Fibroblast of the aortic adventitia (primary cell): ENCODE measurements at places on chromosomes 6 and 20.
A peak's percentile ranks its signal among the peaks of the same experiment; 100 is the strongest.

GRCh38 chr6:22146931-22147701, 149.7 kb downstream of the PRL start:
- DNase-seq: no peak

DNA sequence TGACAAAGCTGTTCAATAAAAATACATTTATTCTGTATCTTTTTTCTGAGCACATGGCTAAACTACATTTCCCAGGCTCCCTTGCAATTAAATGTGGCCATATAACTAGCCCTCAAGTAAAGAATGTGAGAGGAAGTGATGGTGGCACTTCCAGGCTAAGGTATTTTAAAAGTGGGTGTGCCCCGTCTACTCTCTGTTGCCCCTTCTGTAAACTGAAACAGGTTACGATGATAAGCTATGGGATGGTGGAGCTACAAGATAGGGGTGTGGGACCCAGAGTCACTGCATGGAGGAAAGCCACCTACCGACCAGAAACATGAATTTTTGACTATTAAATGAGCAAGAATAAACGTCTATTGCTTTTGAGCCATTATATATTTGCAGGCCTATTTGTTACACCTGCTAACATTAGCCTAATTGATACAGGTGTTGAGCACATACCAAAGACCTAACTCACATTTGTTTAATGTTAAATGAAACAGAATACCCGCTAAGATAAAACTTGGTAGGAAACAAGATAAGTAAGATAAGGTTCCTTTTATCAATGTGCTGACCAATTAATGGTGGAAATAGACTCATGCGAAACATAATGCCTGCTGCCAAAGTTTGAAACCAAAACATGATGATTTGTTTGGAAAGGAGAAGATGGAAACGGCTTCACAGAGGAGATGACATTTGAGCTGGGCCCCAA, 3.1 kb downstream of the FYN start:
- DNase-seq: no peak

DNA sequence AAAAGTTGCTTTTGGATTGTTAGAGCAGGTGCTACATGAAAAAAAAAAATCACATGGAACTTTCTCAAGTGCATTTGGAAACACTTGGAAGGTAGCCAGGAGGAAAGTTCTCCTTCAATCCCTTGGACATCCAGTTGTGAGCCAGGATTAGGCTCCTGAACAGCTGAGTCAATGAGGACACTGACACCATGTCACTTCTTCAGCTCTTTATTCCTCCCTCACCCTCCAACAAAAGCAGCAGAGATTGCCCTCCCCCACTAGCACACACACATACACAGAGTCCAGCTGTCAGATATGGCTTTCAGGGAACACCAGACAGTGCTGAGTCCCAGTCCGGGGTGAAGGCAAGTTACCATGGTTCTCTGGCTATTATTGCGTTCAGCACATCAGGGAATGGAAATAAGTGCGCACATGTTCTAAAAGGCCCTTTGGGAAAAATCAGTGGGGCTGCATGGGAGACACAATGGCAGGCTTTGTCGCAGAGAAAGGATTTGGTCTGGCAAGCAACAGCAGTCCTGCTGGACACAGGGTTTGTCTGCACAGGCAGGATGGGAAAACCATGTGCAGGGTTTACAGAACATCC, 124.7 kb upstream of the MARCKS start:
- peak; percentile 61 for DNase-seq

DNA sequence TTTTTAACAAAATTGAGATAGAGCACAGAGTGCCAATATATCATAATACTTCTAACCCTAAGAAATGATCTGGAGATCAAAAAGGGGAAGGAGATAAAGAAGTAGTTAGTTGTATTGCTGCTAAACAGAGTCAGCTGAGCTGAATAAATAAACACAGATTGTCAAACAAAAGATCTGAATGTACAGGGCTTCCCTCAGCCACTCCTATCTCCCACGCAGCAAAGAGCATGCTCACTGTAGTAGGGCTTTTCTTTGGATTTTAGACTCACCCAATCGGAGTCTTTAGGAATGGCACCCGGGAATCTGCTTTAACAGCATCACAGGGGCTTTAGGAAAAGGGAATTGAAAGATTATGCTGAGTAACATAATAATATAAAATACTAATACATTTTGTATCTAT, 222.2 kb upstream of the STXBP5 start:
- DNase-seq: no peak

DNA sequence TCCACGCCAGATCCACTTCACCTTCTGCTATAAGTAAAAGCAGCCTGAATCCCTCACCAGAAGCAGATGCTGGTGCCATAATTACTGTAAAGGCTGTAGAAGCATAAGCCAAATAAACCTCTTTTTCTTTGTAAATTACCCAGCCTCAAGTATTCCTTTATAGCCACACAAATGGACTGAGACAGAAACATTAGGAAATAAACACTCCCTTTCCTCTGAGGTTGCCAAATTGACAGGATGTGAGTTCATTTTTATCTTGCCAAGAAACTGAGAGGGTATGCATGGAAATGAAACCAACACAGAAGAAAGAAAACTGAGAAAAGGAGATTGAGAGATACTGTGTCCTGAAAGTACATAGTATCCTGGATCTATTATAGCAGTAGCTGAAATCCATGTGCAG, 481.2 kb downstream of the HAO1 start:
- DNase-seq: peak; percentile 67

GRCh38 chr6:141969201-141969600, 163.5 kb upstream of the GJE1 start:
- peak; percentile 59 for DNase-seq
